ENCODE measurements at places on chromosomes 1 and 21.

GRCh38 chr1:66206563-66207144, 327.3 kb upstream of the SGIP1 start:
- DNase-seq: no peak

DNA sequence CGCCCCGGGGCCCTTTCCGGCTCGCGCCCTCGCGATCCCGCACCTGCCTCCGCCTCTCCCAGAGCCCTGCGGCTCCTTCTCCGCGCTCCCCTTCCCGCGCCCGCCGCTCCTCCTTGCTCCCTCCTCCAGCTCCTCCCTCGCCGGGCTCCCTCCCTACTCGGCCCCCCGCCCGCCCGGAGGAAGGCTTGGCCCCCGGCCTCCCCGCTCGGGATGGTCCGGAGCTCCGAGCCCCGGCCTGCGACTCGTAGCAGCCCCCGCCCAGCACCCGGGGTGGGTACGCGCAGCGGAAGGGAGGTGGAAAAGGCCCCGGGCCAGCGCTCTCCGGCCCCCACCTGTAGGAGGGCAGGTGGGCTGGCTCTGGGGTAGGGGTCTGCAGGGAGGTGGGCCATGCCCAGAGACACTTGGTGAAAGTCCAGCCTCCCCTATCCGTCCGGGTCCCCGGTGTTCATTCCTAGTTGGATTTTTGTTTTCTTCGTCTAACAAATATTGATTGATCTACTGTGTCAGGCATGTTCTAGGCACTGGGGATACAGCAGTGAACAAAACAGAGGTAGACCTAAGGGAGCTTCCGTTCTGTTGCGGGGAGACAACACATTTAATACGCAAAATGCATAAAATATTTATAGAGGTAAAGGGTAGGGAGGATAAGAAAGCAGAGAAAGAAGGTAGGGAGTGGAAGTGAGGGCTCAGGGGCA, at the start of gene HTR1D:
HTR1D (minus strand) TSS at position 82 of the 695 bp plus-strand sequence. CDS start 23,283 bp downstream, outside the sequence.
- no peak for DNase-seq

GRCh38 chr1:171334024-171334640, 20.1 kb downstream of the FMO4 start:
- DNase-seq: no peak

- no peak for DNase-seq
Measured at GRCh38 chr1:56817716-56818463, 1.3 kb downstream of the FYB2 start.

DNA sequence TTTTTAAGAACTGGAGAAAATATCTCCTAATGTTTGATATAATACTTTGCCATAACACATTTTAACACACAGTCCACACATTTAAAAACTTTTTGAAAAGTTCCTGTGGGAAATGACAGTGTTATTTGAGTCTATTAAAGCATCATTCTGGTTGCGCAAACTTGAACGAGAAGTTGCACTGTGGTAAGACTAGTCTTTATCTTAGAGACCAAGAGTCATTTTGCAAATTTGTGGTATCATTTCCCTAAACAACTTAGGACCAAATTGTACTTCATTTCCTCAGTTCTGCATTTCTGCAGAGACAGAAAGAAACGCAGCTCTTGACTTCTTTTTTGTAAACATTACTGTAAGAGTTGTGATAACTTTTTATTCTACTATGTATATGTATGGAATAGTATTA, at the start of gene RGS18:
RGS18 (plus strand) TSS at position 282 of the 400 bp plus-strand sequence. CDS start 176 bp downstream, outside the sequence.
- no peak for DNase-seq

- DNase-seq: no peak
Measured at GRCh38 chr1:173915596-173915995, 1.5 kb downstream of the SERPINC1 start.

DNA sequence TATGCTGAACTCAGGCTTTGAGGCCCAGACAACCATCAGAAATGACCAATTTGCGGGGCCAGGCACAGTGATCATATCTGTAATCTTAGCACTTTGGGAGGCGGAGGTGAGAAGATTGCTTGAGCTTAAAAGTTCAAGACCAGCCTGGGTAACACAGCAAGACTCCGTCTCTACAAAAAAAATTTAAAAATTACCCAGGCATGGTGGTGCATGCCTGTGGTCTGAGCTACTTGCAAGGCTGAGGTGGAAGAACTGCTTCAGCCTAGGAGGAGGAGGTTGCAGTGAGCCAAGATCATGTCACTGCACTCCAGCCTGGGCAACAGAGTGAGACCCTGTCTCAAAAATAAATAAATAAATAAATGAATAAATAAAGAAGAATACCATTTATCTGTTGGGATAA, 156.5 kb downstream of the EIF4G3 start:
- DNase-seq: no peak

GRCh38 chr1:30126848-30127247, 596.5 kb downstream of the MATN1 start:
- no peak for DNase-seq
